ENCODE measurements at places on chromosomes 2 and 18. TPM values are rescaled to one million over a fixed set of nuclear protein-coding genes. Genes with fewer than 3 reads are reported as not detected.

The BIN1 gene
- total RNA-seq, result 60.0 TPM

The LYPD6B gene
- total RNA-seq, result 112 TPM

The KCNJ13 gene
- 0.12 TPM for total RNA-seq

The LINC00305 gene
- not detected for total RNA-seq

The MYO1B gene
- total RNA-seq, result 51.0 TPM

The CDK15 gene
- 8.0 TPM for total RNA-seq

The ATP8B1 gene
- total RNA-seq, result 0.64 TPM

The RAB6C gene
- not detected for total RNA-seq

The MPP4 gene
- total RNA-seq, result not detected

The EVA1A gene
- 13.8 TPM for total RNA-seq

The CABYR gene
- total RNA-seq, result 0.52 TPM

The HTRA2 gene
- 49.5 TPM for total RNA-seq

The SERPINB13 gene
- not detected for total RNA-seq

The UGT1A7 gene
- not detected for total RNA-seq

The GNLY gene
- total RNA-seq, result not detected

The LRATD1 gene
- total RNA-seq, result 18.5 TPM
